ENCODE measurements at places on chromosomes 12 and 14. TPM values are rescaled to one million over a fixed set of nuclear protein-coding genes. Genes with fewer than 3 reads are reported as not detected.

The RTL1 gene
- not detected for total RNA-seq

The C12orf42 gene
- not detected for total RNA-seq

The KRT72 gene
- total RNA-seq, result not detected

The TGM1 gene
- total RNA-seq, result 1.6 TPM

Data from smooth muscle cell of bladder (primary cell).